ENCODE measurements at places on chromosomes 16 and 17. TPM values are rescaled to one million over a fixed set of nuclear protein-coding genes. Genes with fewer than 3 reads are reported as not detected.

DNA sequence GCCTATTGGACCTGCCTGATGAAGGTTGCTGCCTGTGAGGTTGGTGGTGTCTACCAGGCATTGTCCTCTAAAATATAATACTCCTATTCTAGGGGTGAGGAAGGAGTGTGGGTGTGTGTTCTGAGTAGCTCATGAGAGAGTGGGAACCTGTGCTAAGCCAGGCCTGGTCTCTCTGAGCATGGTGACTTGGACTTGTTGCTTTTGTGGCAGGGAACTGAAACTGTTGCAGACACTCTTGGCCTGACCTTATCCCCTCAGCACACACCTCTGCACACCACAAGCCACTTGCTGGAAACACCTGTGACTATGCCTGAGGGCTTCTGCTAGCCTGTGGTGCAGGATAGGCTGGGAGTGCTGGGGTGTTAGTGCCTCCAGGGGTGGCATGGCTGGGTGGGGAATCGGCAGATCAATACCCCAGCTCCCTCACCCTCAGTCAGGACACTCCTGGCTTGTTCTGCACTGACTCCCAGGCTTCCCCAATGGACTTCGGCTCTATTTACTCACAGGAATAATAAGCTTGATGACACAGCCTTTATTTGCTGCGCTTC lies 29.9 kb downstream of the PLCG2 start:
- H3K4me3 ChIP-seq: no peak overlapping the region
- H3K27ac ChIP-seq: no peak overlapping the region
- H3K36me3 ChIP-seq: no peaks in the 10 kb centered on the region
- peaks cover 86% of the 10 kb centered on the region for H3K27me3 ChIP-seq
- DNase-seq: no peak
- no peaks in the 10 kb centered on the region for H3K4me1 ChIP-seq

NLGN2 gene
- 13.9 TPM for total RNA-seq

SDR42E2 gene
- total RNA-seq: not detected

- H3K36me3 ChIP-seq: peaks cover 5% of the 10 kb centered on the region
- DNase-seq: no peak
- H3K4me3 ChIP-seq: no peak overlapping the region
- H3K4me1 ChIP-seq: no peaks in the 10 kb centered on the region
- no peak overlapping the region for H3K27ac ChIP-seq
Observed at GRCh38 chr16:35749253-35750141, 2290.1 kb downstream of the TP53TG3F start.

ZNF652 gene
- total RNA-seq: 42.8 TPM

- H3K4me1 ChIP-seq: no peaks in the 10 kb centered on the region
- H3K27me3 ChIP-seq: no peaks in the 10 kb centered on the region
- H3K4me3 ChIP-seq: no peak overlapping the region
- DNase-seq: no peak
Observed at GRCh38 chr17:75571885-75572215, 15.8 kb upstream of the MYO15B start.

DNA sequence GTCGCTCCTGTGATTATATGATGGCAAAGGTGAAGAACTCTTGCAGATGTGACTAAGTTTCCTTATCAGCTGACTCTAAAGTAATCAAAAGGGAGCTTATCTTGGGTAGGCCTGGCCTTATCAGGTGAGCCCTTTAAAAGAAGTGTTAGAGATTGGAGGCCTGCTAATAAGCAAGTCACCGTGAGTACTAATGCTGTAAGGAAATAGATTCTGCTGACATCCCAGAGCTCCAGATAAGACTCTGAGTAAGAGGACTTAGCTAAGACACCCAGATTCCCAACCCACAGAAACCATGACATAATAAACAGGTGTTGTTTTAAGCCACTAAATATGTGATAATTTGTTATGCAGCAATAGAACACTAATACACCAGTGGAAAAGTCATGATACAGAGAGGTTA lies 99.9 kb upstream of the FAM20A start:
- H3K27me3 ChIP-seq: peaks cover 17% of the 10 kb centered on the region
- H3K4me3 ChIP-seq: no peak overlapping the region
- no peaks in the 10 kb centered on the region for H3K4me1 ChIP-seq
- no peak for DNase-seq
- H3K36me3 ChIP-seq: no peaks in the 10 kb centered on the region

- H3K4me3 ChIP-seq: peak overlapping the region; percentile 2
- DNase-seq: no peak
- peaks cover 85% of the 10 kb centered on the region for H3K36me3 ChIP-seq
- no peak overlapping the region for H3K27ac ChIP-seq
- no peaks in the 10 kb centered on the region for H3K27me3 ChIP-seq
- peaks cover 17% of the 10 kb centered on the region for H3K4me1 ChIP-seq
Observed at GRCh38 chr17:42474276-42474675, 15.6 kb downstream of the ATP6V0A1 start.

ENPP7 gene
- total RNA-seq: not detected

SHISA9 gene
- total RNA-seq: not detected

GRCh38 chr17:68577497-68577821 lies 23.7 kb downstream of the FAM20A start:
- H3K27ac ChIP-seq: no peak overlapping the region
- no peaks in the 10 kb centered on the region for H3K27me3 ChIP-seq

CLEC18B gene
- total RNA-seq: 1.3 TPM

XAF1 gene
- total RNA-seq: 168 TPM

GRCh38 chr17:82374626-82375331 lies 3.2 kb downstream of the UTS2R start:
- H3K36me3 ChIP-seq: no peaks in the 10 kb centered on the region
- DNase-seq: no peak
- no peak overlapping the region for H3K4me3 ChIP-seq
- H3K27me3 ChIP-seq: peaks cover 45% of the 10 kb centered on the region
- H3K27ac ChIP-seq: no peak overlapping the region

LITAFD gene
- total RNA-seq: not detected

- peaks cover 22% of the 10 kb centered on the region for H3K4me1 ChIP-seq
- peak within 1 kb of the TSS; percentile 99 for H3K27ac ChIP-seq
- peak within 1 kb of the TSS; percentile 89 for H3K4me3 ChIP-seq
- DNase-seq: peak; percentile 66
- H3K27me3 ChIP-seq: no peaks in the 10 kb centered on the region
Observed at GRCh38 chr16:70523743-70524398, at the start of gene SF3B3. Gene SF3B3, plus strand, starts transcription at chr16:70523816. Its CDS starts 2,841 bp downstream, at chr16:70526657.
